Activated T-cell treated with anti-CD3 and anti-CD28 coated beads for 1 hour (primary cell): ENCODE measurements at places on chromosomes 2 and 18.

- no peak for DNase-seq
Measured at GRCh38 chr18:10401521-10401920, 52.9 kb upstream of the APCDD1 start.

DNA sequence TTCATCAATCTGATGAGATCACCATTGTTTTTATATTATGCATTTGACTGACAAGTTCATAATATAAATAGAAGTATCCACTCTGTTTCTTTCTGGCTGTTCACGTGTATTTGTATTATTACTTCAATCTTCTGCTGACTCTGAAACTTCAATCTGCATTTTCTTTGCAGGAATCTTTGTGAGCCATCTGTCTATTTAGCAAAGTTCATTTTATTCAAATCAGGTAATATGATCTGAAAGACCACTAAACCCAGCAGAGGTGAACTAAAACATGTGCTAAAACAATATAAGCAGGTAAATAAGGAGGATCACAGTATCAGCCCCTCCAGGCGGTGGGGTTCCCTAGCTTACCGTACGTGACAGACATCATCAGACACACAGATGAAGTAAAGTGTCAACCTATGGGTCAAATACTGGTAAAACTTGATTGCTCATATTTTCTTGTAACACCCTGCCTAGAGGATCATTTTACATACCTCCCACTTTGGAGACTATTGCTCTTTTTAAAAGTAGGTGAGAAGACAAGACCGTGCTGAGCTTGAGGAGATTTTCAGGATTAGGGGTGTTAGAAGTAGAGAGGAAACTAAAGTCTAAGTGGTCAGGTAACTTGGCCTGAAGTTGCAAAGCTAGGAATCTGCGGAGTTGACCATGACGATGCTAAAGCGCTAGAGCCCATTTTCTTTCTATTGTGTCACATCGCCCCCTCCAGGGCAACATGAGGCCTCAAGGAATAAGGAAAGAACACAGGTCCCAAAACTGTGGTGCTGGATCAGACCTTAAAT, 9.0 kb downstream of the DTNB start:
- DNase-seq: no peak

- no peak for DNase-seq
Measured at GRCh38 chr18:6610466-6610865, 119.0 kb upstream of the ARHGAP28 start.

GRCh38 chr2:46340740-46341420, 43.7 kb downstream of the EPAS1 start:
- DNase-seq: no peak

DNA sequence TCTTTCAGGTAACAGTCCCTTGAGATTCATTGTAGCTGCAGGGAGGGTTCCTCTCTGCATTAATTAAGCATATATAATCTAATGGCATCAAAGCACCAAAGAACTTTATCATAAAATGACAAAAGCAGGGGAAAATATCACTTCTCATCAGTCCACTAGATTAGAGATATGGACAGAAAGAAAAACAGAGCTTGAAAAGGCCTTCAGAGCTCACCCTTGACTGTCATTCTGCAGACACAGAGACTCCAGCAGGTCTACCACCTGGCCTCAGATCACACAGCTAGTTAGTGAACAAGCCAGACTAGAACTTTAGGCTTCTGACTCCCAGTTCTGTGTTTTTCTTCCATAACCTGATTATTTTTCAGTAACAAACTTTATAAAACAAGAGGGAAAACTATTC, 88.5 kb downstream of the FIGN start:
- DNase-seq: no peak
